ENCODE measurements at places on chromosomes 7 and 10. TPM values are rescaled to one million over a fixed set of nuclear protein-coding genes. Genes with fewer than 3 reads are reported as not detected.

Gene ARHGEF5
- polyA plus RNA-seq, result 18.5 TPM

Gene STRIP2
- 5.3 TPM for polyA plus RNA-seq

Gene NACAD
- 10.3 TPM for polyA plus RNA-seq

Gene SUN3
- 0.25 TPM for polyA plus RNA-seq
